Panc1 (cell line): ENCODE measurements at places on chromosomes 7 and 10. TPM values are rescaled to one million over a fixed set of nuclear protein-coding genes. Genes with fewer than 3 reads are reported as not detected.

GRCh38 chr10:35262436-35262835 is 73.9 kb upstream of the CCNY start:
- DNase-seq = no peak

The IDI2 gene
- not detected for total RNA-seq

GRCh38 chr7:105876964-105877601 is 684 bp upstream of the ATXN7L1 start:
- DNase-seq = no peak

GRCh38 chr10:66045859-66046258 is 880.0 kb upstream of the LRRTM3 start:
- DNase-seq = no peak

DNA sequence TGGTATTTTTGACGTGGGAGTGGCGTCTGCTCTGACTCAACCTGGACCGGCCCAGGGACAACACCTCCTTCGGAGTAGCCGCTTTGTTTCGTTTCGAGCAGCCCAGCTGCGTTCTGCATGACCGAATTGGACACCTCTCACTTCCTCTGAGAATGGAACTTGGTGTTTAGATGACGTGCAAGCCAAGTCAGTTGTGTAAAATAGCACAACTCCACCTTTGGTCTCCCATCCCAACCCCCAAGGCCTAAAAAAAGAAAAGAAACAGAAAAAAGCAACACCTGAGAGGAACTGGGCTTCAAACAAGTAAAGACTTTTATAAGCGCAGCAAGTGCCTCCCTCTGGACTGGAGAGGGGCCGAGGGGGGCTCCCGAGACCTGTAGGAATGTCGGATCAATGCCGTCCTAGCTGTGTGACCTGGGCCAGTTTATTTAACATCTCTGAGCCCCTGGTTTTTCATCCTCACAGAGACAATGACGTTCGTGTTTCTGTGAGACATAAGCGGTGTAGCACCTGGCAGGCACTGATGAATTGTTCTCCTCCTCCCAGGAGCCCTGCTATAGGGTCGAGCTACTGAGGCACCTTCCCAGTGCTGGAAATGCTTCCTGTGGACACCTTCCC is 52.0 kb upstream of the SMNDC1 start:
- DNase-seq = peak; percentile 78

The CACNA2D1 gene
- 9.8 TPM for total RNA-seq

The ANK3 gene
- total RNA-seq = 2.5 TPM

DNA sequence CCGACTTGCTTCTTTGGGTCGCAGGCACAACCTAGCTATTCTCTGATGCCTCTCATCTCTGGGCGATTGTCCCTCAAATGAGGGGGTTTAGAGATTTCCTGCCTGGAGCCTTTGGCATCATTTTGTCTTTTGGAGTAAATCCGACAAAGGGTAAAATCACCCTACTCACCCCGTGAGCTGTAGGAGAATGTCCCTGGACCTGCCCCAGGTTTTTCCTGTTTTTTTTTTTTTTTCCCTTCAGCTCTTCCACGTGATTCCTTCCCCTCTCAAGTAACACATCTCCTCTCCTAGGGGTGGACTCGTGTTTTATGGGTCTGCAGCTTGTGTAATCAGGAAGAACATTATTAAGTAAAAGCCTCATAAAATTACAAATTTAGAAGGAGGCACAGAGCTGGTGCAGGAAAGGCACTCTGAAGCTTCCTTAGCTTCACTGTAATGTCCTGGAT is 128.4 kb upstream of the ZNF746 start:
- no peak for DNase-seq

- DNase-seq = no peak
Measured at GRCh38 chr7:50331564-50332208, 27.2 kb downstream of the IKZF1 start.

The TFEC gene
- total RNA-seq = not detected

The AGAP6 gene
- 14.4 TPM for total RNA-seq

DNA sequence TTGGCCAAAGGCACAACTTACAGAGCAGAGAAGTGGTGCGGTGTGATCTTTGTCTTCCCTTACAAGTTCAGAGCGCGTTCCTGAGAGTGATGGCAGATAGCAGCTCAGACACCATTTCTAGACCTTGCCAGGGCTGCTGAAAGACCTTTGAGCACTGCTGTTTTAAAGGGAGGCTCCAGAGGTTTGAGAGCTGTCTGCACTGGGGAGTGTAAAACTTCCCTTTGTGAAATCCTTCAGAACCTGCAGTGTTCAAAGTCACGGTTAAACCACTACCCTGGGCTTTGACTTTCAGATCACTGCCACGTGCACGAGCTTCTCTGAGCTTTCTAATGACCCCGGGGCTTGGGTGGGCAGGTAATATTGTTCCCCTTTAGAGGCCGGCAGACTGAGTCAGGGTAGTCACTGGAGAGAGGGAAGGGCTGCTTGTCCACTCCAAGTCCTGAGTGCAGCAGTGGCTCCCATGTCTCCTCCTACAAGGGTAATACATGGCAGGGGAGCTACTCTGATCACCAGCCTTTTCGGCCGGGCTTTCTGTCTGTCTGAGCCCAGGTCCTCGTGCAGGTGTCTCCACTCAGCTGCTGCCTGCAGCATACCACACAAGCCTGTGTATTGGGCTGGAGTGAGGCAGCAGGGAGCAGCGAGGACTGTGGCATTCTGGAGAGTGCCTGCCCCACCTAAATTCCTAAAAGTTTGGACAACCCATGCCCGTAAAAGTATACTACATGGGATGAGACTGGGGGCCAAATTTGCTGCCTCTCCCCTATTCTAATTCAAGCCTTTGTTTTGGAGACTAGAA is 63.3 kb downstream of the ZMIZ1 start:
- DNase-seq = no peak

The AMPH gene
- not detected for total RNA-seq

DNA sequence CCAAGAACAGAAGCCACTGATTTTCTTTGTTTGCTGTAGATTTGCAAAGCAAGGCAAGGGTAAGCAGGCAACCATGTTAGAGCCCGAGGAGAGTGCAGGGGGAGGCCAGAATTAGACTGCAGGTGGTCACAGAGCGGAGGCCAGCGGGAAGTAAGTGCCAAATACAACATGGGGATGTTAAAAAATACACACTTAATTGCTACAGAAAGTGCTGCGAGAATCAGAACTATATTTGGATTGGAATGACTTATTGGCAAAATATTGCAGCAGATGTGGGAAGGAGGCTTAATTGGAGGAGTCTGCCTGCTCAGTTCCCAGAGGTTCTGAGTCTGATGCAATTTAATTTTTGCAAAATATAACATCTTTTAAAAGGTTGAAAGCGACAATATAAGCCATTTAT is 49.7 kb upstream of the ADCY1 start:
- no peak for DNase-seq

DNA sequence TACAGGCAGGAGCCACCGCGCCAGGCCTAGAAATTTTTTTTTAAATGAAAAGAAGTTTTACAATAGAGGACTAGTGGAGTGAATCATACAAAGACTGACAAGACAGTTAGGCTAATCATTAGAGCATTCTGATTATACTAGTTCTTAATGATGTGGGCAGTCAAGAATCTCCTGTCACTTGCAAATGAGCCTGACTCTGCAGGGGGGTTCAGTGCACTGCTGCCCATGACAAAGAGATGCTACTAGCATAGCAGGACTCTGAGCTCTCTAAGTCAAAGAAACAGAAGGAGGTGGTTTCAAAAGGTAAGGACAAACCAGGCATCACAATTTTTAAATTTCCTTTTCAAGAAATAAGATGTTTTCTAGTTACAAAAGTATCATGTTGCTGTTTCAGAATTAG is 59.0 kb downstream of the CCDC6 start:
- no peak for DNase-seq

GRCh38 chr7:93211228-93211818 is 14.9 kb downstream of the HEPACAM2 start:
- no peak for DNase-seq

- DNase-seq = no peak
Measured at GRCh38 chr10:5532618-5533097, 7.9 kb downstream of the CALML3 start.

The SEMA3A gene
- 43.3 TPM for total RNA-seq

DNA sequence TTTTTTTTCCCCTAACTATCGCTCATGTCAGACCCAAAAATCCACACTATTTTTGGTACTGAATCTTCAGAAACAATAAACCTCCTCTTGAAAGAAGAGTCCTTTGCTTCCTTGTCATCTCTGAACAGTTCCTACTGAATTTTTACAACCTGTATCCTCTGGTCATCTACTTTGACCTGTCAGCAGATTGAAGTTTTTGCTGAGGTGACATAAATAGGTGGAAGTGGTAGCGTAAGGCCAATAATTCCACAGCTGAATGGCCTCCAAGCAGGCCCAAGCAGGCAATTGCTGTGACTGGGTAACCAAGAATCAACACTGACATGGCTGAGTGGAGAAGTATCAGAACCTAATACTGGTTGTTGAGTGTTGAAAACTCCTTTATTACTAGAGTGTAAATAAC is 117.4 kb upstream of the MAGI2 start:
- no peak for DNase-seq

The PNPLA8 gene
- total RNA-seq = 18.1 TPM

The NEBL gene
- 32.3 TPM for total RNA-seq

The SPOCK2 gene
- total RNA-seq = 4.8 TPM

The C10orf95 gene
- total RNA-seq = 0.21 TPM

- DNase-seq = peak; percentile 35
Measured at GRCh38 chr7:4753598-4754432, 21.6 kb upstream of the AP5Z1 start.

- DNase-seq = no peak
Measured at GRCh38 chr10:113689057-113689456, 9.3 kb downstream of the CASP7 start.

The UBTD1 gene
- 55.6 TPM for total RNA-seq

DNA sequence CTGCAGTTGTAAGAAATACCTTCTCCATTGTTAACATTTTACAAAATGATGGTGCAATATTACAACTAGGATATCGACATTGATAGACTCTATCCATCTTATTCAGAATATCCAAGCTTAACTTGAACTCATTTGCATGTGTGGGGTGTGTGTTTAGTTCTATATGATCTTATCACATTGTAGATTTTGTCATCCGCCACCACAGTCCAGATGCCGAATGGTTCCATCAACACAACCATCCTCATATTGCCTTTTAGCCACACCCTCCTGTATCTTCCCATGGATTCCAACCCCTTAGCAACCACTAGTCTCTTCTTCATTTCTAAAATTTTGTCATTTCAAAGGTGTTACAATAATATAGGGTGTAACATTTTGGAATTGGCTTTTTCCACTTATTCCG is 452.9 kb upstream of the AKR1E2 start:
- no peak for DNase-seq

DNA sequence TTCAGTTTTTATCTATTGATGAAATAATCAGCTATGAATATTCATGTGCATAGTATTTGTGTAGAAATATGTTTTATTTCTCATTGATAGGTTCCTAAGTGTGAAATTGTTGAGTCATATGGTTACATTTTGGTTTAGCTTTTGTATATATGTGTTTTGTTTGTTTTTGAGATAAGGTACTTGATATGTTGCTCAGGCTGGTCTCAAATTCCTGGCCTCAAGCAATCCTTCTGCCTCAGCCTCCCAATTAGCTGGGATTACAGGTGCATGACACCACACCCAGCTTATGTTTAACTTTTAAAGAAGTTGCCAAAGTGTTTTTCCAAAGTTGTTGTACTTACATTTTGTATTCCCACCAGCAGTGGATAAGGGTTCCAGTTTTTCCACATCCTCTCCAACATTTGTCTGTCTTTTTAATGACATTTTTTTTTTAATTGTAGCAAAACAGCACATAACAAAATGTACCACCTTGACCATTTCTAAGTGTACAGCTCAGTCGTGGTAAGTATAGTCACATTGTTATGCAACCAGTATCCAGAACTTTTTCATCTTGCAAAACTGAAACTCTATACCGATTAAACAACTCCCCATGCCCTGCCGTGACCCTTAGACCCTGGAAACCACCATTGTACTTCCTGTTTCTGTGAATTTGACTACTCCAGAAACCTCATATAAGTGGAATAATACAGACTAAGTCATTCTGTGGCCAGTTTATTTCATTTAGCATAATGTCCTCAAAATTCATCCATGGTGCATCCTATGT is 12.6 kb upstream of the UBE2D1 start:
- DNase-seq = no peak

DNA sequence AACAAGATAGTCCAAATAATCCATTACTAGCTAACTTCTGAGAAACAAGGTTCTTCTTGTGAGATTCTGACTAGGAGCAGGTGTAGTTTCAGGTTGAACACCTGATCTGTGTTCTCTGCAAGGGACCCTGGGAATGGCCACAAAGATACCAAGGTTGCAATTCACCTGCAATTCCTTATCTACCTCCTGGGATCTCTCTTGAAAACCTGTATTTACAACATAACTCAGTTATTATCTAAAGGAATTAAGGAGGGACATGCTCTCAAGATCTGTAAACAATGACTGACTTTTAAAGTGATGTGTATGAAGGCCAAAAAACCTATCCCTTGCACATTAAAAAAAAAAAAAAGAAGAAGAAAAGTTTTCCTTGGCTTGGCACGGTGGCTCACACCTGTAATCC is 54.8 kb downstream of the ABLIM1 start:
- DNase-seq = no peak

DNA sequence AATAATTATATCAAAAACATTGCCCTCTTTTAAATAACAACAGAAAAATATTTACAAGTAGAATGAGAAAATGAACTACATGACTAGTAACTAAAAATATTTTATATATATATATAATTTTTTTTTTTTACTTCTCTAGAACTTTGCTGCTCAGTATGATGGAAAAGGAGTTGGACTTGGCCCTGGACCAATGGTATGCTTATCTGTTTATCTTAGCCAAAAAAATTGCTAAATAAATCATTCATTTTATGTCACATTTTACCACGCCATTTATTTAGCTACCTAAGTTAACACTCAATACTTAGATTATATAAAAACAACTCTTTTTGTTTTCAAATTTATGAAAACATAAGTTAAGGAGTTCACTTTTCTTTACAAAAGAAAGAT is 6.7 kb downstream of the COL1A2 start:
- DNase-seq = no peak

GRCh38 chr10:74968667-74969061 is 142.3 kb downstream of the KAT6B start:
- DNase-seq = no peak

The THSD7A gene
- total RNA-seq = 38.6 TPM

The STEAP2 gene
- total RNA-seq = 4.1 TPM

- DNase-seq = no peak
Measured at GRCh38 chr10:116158036-116158435, 115.0 kb downstream of the GFRA1 start.

DNA sequence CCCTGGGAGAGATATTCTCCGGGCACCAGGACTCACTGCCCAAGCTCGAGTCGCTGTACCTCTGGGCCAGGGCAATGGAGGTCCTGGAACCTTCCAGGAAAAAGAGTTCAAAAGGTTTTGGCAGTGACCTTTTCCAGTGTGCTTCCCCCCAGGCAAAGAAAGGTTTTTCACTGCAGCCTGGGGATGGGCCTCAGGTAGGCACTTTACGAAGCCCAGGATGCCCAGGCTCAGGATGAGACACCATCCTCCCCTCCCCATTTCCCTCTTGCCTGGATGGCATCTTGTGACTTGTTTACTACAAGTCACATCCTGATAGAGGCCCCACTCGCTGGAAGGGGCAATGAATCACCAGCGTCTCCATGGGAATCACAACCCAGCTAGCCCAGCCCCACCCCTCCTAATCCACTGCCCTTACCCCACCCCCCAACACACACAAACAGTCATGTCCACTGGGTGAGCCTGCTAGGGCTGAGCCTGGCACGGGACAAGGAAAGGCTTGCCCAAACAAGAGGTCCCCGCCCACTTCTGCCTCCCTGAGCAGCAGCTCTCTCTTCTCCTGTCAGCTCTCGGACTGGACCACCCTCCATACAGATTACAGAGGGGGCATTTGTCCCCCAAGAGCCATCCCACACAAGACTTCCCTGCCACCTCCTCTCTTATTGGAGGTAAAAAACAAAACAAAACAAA is 93.8 kb upstream of the SMNDC1 start:
- peak; percentile 99 for DNase-seq

GRCh38 chr7:46133072-46133471 is 212.0 kb upstream of the IGFBP3 start:
- DNase-seq = no peak
